SJSA1 (cell line): ENCODE measurements at places on chromosomes 4 and X.

- no peak for DNase-seq
These were observed 40.7 kb downstream of the LARP7 start for GRCh38 chr4:112677519-112678091.

DNA sequence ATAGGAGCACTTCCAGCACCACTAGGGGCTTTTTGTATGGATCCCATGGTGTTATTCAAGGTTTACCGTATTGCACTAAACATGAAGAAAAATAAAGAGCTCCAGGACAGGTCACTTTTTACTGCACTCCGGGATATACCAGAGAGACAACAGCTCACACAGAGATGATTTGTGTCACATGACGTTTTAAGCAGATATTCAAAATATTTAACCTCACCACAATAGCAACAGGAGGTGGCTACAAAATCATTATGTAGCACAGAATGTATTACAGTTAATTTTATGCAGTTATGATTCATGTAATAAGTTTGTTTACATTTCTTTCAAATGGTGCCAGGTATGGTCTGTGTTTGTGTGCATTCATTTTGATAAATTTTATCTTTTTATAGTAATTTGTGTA is 100.6 kb downstream of the LUZP4 start:
- no peak for DNase-seq

GRCh38 chr4:145720656-145721055 is 40.7 kb downstream of the C4orf51 start:
- no peak for DNase-seq

GRCh38 chr4:38386005-38386551 is 277.9 kb upstream of the KLF3 start:
- DNase-seq: no peak

DNA sequence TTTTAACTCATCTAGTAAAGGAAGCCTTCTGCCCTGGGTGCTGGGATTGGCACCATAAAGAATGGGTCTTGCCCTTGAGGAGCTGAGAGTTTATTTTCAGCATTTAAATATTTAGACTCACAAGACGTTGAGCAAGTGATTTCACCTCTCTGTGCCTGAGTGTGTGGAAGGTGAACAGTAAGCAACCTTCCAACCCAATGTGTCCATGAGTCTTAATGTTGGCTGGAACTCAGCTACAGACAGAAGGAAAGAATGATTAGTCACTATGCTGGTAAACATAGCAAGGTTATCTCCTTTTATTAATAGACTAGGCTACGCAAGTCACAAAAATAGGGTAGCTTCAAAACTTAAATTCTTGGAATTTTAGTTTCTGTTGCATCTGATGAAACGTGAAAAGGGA is 277.4 kb upstream of the GATB start:
- DNase-seq: no peak

GRCh38 chr4:6301051-6301731 is 31.5 kb downstream of the WFS1 start:
- DNase-seq: no peak

- no peak for DNase-seq
These were observed 272.6 kb downstream of the TRIML1 start for GRCh38 chr4:188411805-188412204.

- DNase-seq: no peak
These were observed 7.8 kb downstream of the FLNA start for GRCh38 chrX:154366666-154367055.

GRCh38 chr4:90071289-90072235 is 55.6 kb upstream of the CCSER1 start:
- no peak for DNase-seq

DNA sequence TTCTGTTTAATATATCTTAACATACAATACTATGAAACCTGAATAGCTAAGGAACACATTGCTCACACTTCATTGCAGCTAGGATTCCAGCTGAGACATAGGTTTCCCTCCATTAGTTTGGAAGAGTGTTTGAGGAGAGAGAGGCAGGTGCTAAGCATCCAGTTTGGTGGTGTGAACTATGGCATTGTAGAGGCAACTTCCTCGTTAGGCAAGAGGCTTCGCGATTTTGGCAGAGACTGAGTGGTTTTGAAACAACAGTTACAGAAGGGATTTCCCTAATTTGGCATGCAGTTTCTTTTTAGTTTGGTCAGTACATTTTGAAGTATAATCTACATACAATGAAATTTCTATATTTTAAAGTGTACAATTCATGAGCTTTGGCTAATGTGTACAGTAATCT is 117.1 kb upstream of the BMP3 start:
- no peak for DNase-seq

GRCh38 chrX:64218023-64218422 is 12.4 kb downstream of the ASB12 start:
- no peak for DNase-seq

DNA sequence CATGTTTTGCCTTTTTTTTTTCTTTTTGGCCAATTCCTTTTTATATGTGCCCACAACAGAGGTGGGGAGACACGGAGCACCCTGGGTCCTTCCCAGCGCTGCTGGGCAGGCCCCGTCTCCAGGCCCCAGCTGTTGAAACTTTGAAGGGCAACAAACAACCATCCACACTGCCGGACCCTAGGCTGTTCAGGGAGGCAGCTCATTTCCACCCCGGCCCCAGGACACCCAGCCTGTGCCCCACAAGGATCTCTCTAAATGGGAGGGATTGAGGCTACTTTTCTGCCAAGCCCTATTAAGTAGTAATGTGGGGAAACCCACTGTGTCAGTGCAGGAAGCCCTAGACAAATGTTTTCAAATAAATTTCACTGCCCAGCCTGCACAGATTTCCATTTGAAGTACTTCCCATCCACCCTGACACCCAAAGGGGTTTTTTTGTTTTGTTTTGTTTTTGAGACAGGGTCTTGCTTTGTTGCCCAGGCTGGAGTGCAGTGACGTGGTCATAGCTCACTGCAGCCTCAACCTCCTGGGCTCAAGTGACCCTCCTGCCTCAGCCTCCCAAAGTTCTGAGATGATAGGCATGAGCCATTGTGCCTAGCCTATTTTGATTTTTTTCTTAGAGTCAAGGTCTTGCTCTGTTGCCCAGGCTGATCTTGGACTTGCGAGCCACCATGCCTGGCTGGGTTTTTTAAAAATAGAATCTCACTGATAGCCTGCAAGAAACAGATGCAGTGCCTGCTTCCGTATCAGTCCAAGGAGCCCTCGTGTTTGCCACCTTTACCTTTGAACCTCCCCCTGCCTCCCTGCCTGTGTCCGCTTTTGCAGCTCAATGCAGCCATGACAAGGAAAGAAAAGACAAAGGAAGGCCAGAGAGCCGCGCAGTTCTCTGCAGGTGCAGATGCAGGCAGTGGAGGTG is 13.4 kb upstream of the CLCN4 start:
- no peak for DNase-seq

- no peak for DNase-seq
These were observed 12.9 kb downstream of the MSX1 start for GRCh38 chr4:4872314-4872903.

DNA sequence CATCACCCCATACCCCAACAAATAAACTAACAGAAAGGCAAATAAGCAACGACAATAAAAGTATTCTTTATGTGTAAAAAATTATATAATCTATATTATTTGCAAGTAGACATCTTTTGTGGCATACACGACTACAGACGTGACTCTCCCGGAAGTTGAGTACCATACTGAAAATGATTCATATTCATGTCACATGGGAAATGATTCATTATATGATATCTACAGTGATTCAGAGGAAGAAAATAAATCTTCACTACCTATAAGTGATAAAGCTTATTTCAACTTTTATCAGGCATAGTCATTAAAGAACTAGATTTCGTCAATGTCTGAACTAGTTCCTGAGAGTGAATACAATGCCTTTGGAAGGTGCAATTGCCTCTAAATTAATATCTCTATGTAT is 4.6 kb upstream of the ANTXR2 start:
- DNase-seq: no peak

DNA sequence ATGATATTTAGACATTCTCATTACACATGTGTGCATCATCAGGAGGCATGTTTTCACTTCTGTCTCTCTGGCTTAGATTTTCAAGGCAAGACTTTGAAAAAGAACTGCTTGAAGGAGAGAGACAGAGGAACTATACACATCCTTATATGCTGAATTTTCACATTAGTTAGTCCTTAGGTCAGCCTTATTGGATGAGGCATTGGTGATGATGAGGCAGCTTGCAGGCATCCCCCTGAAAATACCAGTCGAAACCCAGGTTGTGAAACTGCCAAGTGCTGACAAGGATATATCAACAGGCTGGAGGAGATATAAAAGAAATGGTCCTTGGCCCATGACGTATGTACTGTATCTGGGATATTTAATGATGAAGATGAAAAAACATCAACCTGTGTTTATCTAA is 297.2 kb upstream of the AADAT start:
- no peak for DNase-seq

GRCh38 chr4:84151574-84151973 is 347.5 kb downstream of the NKX6-1 start:
- DNase-seq: no peak

- DNase-seq: no peak
These were observed 211.2 kb downstream of the ANK2 start for GRCh38 chr4:113260688-113261087.

DNA sequence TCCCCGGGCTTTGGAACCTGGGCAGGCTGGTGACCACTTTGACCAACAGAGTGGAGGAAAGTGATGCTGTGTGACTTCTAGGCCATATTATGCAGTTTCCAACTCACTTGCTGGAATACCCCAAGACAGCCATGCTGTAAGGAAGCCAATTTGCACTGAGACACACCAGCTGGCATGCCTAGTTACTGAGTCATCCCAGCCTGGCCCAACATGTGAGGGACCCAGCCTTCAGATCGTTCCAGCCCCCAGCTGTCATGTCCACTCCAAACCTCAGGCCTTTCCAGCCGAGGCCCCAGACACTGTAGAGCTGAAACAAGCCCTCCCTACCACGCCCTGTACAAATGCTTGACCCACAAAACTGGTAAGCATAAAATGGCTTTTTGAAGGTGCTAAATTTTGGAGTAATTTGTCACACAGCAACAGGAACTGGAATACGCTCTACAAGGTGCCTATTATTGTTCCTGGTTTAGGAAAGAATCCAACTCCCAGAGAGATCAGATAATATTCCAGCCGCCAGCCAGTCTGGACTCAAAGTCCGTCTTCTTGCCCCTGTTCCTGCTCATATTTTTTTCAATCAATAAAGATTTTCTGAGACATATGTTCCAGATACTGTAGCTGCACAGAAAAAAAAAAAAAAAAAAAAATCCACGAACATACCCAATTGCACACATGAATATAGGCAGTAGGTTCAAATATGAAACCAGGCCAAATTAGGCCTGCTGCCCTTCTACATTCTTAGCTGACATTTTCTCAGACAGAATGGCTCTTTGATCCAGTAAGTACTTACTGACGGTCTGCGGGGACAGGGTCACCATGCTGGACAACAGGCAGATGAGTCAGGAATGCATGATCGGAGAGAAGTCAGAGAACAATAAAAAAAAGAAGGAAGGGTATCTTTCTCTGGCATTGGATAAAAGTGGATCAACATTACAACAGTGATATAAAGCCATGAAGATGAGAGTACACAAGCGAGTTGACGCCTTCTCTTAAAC is 35.1 kb downstream of the SH3KBP1 start:
- DNase-seq: no peak

DNA sequence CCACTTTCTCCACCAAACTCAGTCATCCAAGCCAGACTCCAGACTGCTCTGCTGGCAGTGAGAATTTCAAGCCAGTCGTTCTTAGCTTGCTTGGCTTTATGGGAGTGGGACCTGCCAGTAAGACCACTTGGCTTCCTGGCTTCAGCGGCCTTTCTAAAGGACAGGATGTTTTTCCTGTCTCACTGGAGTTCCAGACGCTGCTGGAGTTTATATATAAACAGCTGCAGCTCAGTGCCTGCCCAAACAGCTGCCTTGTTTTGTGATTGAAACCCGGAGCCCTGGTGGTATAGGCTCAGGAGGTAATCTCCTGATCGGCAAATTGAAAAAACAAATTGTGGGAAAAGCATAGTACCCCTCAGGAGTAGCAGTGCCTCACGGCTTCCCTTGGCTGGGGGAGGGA is 1165.8 kb upstream of the ADGRL3 start:
- no peak for DNase-seq

GRCh38 chr4:113512880-113513279 is 248.7 kb downstream of the CAMK2D start:
- no peak for DNase-seq

DNA sequence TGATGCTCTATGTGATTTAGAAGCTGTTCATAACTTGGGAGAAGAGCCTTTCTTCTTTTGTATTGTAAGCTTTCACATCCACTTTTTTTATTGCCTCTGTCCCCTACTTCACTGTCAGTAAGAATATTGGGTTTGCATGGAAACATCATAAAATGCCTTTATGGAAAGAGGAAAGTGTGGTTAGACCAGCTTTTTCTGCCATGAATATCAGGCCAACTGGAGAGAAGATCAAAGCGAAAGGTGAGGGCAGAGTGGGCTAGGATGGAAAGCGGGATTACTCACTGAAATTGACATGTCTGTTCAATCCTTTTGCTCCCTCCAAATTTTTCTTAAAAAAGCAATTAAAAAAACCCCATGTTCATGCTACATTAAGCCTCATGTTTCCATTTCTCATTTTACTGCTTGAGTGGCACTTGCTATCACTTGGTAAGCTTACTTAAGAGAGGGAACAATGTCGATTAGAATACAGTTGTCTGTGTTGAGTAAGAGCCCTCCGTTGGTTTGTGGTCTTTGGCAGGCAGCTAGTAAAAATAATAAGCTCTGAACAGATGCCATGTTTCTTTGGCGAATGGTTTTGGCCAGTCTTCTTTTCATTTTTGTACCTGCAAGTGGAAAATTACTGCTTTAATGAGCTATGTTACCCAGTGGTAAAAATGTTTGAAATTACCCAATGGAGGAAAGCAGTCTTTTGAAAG is 35.9 kb downstream of the SUPT20HL1 start:
- no peak for DNase-seq

GRCh38 chr4:123575291-123575690 is 178.7 kb downstream of the SPRY1 start:
- no peak for DNase-seq

DNA sequence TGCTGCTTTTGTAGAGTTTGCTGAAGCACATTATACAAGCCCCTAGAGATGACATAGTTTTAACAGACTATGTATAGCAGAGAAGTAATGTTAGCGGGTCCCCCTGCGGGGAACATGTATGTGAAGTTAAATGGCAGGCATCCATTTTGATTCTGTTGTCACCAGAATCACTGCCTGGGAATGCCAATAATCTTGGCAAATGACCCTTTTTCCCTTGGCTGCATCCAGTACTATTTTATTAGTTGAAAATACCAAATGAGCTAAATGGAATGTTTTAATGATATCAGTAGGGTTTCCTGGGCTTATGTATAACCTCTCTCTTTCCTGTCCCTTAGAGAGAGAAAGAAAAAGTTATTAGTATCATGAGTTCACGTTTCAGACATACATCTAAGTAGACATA is 93.6 kb downstream of the LIMCH1 start:
- no peak for DNase-seq

GRCh38 chr4:153209410-153209809 is 5.2 kb downstream of the TRIM2 start:
- DNase-seq: no peak

DNA sequence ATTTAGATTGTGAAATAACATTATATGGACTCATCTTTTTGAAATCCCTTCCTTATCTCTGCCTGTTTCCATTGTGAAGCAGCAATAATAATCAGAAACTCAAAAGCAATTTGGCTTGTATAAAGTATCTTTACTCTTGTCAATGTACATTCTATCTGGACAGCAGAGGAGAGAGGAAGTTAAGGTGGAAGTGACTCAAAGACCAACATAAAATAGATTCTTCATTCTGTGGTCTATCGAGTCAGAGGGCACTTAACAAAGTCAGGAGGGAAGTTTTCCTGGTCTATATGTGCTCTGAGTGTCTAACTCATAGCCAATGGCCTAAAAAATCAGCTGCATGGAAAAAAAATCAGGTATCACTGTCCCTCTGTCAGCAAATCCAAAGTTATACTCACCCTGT is 155.5 kb downstream of the EMCN start:
- DNase-seq: no peak
